ENCODE measurements at places on chromosomes 2 and 18. TPM values are rescaled to one million over a fixed set of nuclear protein-coding genes. Genes with fewer than 3 reads are reported as not detected.

The IL1A gene
- total RNA-seq, result 37.0 TPM

The FAM237A gene
- total RNA-seq, result not detected

The ARL5A gene
- total RNA-seq, result 65.0 TPM

The PTPRN gene
- total RNA-seq, result 0.49 TPM

Data from airway epithelial cell (primary cell).